ENCODE measurements at places on chromosomes 12 and 14.

- DNase-seq: no peak
Measured at GRCh38 chr12:29754235-29755189, 29.2 kb downstream of the TMTC1 start.

GRCh38 chr14:103296007-103296406, 38.0 kb upstream of the EIF5 start:
- DNase-seq: no peak

- no peak for DNase-seq
Measured at GRCh38 chr12:115002434-115002833, 318.5 kb upstream of the TBX3 start.

DNA sequence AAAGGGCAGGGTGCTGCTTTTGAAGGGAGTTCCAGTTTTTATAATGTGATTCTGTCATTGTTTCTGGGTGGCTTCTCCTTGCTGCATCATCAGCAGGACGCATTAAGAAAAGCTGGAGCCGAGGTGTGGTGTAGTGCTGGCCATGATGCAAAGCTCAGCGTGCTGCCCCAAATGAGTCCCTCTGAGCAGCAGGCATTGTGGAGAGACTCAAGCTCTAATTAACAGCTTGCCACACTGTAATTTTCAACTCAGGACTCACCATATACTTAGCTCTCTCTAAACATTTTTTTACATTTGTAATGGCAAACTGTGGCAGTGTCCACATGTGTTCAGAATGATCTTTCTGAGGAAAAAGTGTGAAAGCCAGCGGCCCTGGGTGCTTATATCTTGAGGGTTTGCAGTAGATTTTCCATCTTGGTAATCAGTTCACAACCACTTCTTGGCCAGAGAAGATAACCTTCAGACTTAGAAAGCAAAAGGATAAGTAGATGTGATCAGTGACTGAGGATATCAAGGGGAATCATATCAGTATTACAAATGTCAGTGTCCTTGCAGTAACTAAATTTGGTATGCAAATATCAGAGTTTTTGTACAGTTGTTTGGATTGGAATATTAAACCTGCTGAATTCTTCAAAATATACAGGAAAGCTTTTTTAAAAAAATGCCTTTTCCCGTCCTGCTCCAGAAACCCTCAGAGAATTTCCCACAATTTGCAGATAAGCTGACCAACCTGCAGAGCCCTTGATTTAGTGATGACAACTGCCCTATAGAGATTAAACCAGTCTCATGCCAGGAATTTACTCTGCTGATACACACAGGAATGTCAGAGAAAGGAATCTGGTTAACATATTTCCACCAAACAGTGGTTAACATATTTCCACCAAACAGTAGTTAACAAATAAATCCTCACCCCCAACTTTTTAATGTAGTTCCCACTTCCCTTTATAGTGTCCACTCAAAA, 63.6 kb downstream of the DAAM1 start:
- DNase-seq: no peak

DNA sequence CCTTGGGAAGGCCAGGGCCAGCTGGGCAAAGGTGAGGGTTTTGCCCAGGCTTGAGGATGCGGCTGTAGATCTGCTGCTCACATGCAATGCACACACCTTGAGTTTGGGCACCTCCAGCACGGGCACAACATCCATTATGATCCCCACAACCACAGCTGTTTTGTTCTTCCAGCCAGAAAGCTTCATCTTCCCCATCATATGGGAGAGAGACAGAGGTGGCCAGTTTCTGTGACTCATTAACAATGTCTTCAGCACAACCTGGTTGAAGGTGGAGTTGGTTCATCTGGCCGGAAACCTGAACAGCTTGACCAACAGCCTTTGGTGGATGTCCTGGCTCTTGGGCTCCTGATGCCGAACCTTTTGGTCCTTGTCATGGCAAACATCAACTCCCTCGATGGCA, 163.7 kb upstream of the CCND2 start:
- DNase-seq: no peak

DNA sequence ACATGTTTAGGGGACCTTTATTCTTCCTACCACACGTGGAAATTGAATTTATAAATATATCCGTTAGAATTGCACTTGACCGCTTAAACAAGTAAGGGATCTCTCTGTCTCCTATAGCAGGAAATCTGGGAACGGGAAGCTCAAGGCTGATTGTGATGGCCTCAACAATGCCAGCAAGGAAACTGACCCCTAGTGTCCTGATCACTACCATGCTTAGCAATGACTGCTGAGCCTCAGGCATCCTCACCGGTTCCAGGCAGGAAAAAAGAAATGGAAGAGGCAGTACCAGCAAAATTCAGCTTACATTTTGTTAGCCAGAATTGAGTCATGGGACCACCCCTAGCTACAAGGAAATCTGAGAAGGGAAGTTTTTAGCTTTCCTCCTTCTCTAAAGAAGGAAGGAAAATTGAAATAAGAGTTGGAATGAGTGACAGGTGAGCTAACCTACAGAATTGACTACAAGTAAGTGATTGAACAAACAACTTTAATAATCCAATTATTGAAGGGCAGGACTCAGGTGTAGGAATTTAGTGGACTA, 43.9 kb upstream of the AMN1 start:
- DNase-seq: no peak

GRCh38 chr14:67934087-67934486, 114.5 kb downstream of the RAD51B start:
- DNase-seq: peak; percentile 70

DNA sequence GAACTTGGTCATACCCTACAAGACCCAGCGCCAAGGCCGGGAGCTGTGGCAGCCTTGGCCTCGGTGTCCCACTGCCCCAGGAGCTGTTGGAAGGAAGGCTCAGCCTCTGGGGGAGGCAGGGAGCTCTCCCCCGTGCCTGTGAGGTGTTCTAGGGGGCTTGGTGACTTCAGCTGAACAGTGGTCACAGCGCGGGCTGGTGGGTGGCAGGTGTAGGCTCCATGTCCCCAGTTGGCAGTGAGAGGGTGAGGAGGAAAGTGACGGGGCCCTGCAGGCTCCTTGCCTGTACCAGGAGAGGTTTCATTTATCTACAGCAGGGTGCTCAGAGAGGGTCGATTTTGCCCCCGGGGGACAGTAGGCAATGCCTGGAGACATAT, 47.5 kb downstream of the DLK1 start:
- no peak for DNase-seq

DNA sequence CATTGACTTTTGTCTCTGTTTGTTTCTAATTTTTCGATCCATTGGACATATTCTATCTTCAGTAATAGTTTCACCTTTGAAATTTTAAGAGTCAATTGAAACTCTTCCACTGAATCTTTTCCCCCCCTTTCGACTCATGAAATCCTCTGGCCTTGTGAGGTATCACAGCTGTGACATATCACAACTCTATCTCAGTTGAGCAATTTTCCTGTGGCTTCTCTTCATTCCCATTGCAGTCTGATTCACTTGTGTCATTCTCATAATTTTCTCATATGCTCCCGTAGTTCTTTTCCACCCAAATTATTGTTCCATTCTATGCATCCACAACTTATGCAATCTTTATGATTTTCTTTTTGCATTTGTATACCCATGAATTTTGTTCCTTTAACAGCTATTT, 261.6 kb downstream of the DACT1 start:
- no peak for DNase-seq

DNA sequence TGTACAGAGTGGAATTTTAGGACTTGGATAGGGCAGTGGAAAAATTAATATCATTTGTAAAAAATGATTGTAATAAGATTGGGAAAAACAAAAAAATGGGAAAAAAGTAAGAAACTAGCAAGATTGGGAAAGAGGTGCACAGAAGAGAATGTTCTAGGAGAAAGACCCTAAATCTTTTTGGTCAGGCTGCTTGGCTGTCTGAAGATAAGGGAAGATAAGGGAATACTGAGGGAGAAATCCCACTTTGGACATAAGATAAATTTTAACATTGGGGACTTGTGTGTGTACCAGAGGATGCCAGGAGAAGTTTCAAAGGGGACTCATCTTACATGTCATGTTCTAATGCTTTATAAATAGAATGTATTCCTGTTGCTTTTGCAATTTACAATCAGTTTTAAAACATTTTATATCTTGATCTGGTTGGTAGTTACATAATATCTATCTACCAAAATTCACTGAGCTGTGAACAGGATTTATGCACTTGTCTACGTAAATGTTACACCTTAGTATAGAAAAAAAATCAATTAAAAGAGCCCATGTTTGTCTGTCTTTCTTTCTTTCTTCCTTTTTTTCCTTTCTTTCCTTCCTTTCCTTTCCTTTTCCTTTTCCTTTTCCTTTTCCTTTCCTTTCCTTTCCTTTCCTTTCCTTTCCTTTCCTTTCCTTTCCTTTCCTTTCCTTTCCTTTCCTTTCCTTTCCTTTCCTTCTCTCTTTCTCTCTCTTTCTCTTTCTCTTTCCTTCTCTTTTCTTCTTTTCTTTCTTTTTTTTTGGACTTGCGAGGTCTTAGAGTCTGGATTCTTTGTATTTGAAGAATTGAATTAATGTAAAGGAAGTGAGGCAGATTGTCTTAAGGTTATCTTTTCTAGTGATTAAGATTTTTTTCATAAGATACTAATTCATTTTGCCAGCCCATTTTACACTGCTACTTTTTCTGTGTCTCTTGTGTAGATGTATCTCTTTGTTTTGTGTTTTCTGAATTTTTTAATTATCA, 66.1 kb downstream of the KTN1 start:
- no peak for DNase-seq

- no peak for DNase-seq
Measured at GRCh38 chr12:69278814-69279782, 39.7 kb downstream of the CPSF6 start.

GRCh38 chr14:39025810-39026627, 77.0 kb downstream of the SEC23A start:
- DNase-seq: no peak

Measured in NCI-H1694 treated with DMSO at 0.1 percent for 48 hours (cell line).